ENCODE measurements at places on chromosomes 3 and 15.

DNA sequence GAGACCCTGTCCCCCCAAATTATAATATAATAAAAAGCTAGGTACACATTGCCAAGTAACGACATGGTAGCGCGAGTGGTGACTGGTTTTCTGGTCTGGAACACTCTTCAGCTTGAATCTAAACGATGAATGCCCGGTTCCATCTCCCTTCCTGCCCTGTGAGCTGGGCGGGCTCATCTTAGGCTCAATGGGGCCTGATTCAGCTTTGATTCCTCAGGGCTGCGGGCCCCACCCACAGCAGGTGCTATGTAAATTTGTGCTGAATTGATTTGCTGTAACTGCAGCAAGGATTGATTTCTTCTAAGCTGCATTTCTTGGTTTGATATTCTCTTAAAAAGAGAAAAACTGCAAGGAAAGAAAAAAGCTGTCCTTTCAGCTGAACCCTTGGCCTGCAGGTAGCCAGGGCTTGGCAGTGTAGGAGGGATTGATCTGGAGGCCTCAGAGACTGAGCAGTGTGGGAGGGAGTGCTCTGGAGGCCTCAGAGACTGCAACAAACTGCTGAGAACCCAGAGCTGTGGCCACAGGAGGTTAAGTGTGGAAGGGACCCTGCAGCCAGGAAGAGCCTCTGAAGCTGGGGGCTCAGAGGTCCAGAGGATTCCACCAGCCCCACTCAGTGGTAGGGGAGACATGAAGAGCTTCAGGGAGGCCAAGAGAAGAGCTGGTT, 231.6 kb downstream of the XXYLT1 start:
- DNase-seq, result no peak

DNA sequence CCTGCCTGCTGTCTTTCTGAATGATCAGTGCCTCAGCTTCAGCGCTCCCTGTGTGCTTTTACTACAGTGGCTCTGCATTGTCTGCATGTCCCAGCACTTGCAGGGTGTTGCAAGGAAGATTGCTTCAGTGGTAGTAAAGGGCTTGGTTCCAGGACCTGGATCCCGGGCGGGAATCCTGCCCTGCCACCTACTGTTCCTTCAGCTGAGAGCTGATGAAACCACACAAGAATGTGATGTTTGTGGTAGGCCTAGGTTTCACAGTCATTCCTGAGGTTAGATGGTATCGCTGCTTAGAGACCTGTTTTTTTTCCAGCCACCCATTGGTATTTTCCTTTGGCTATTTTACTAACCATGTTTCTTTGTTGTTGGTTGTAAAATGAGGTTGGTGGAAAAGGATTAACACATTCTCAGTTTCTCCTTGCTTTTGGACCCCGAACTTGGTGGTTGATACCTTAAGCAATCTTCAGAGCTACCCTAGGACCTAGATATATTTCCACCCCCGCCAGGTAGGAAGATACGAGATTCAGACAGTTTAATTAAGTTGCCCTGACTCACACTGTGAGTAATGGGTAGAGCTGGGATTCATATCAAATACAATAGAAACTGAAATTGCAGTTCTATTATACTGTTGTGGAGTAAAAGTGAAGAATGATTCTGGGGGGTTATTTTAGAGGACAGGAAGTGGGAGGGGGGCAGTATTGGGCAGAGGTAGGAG, 11.4 kb downstream of the GPR87 start:
- DNase-seq, result peak; percentile 38

- no peak for DNase-seq
Observed at GRCh38 chr3:160841455-160841854, 85.4 kb downstream of the PPM1L start.

DNA sequence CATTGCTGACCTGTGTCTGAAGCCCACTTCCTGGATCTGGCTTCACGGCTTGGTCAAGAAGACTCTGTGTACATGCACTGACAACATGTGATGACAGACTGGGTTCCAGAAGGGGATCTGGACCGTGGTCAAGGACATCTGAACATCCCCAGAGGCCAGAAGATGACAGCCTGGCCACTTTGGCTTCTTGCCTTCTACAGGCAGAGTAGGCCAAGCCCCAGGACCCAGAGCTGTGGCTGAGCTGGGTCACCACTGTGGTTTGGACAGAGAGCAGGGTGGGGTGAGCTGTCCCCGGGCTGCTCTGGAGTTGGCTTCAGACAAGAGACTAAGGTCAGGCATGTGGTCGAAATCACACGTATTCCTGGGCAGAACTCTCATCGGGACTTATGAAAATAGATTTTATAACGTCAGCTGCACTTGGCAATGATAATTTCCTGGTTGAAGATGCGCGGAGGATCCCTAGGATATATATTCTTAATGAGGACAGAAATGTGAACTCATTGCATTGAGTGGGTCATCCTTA, 114.1 kb upstream of the FRMD4B start:
- DNase-seq, result peak; percentile 69

GRCh38 chr3:14133188-14133800, 8.4 kb downstream of the TMEM43 start:
- no peak for DNase-seq

DNA sequence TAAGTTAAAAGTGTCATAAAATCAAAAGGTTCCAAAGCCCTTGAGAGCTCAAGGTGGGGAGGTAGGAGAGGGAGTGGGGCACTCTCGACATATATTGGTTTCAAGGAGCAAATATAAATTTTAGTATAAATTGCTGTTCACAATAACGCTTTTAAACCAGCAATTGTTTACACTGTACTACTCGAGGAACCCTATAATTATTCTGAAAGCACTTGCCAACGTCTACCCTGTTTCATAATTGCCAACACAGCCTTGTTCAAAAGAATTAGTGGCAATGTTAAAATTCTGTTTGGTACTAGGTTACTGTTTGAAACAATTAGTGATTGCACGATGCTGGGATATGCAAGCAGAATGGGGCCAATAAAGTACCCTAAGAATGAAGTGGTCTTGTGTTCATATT, 76.3 kb upstream of the ICE2 start:
- DNase-seq, result no peak

GRCh38 chr3:129425213-129425612, 3.2 kb downstream of the EFCAB12 start:
- DNase-seq, result no peak

DNA sequence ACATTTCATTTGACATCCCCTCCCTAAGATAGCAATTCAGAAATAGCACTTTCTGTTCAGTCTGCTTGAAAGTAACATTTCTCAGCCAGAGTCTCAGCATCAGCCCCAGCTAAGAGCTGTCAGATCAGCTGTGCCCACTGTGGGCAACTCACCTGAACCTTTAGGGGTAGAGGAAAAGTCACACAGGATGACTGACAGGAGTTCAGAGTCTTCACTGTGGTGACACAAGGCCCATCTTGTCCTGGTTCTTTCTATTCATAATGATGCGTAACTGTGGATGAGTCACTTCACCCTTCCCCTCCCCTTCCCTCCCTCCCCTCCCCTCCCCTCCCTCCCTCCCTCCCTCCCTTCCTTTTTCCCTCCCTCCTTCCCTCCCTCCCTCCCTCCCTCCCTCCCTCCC, 96.1 kb upstream of the RASGRP1 start:
- DNase-seq, result no peak

- DNase-seq, result no peak
Observed at GRCh38 chr3:136626493-136626892, 125.7 kb downstream of the STAG1 start.

GRCh38 chr3:65714134-65714533, 324.6 kb downstream of the MAGI1 start:
- no peak for DNase-seq

DNA sequence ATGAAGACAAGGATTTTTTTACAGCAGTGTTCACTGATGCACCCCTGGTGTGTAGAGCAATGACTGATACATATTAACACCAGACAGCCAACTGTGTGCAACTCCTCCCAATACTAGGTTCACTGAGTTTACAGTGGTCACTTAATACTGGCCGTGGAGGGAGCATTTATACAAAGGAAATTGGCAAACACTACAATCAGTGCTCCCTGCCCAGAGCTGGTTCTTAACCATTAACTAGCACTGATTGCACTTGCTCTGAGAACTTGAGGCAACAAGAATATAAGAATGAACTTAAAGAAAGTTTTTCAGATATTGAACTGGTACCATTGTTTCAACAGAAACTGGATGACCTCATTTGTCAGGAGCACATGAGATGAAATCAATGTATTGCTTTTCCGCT, 110.6 kb downstream of the MAGI1 start:
- DNase-seq, result no peak

GRCh38 chr15:97962263-97962662, 1.8 kb downstream of the ARRDC4 start:
- DNase-seq, result no peak

DNA sequence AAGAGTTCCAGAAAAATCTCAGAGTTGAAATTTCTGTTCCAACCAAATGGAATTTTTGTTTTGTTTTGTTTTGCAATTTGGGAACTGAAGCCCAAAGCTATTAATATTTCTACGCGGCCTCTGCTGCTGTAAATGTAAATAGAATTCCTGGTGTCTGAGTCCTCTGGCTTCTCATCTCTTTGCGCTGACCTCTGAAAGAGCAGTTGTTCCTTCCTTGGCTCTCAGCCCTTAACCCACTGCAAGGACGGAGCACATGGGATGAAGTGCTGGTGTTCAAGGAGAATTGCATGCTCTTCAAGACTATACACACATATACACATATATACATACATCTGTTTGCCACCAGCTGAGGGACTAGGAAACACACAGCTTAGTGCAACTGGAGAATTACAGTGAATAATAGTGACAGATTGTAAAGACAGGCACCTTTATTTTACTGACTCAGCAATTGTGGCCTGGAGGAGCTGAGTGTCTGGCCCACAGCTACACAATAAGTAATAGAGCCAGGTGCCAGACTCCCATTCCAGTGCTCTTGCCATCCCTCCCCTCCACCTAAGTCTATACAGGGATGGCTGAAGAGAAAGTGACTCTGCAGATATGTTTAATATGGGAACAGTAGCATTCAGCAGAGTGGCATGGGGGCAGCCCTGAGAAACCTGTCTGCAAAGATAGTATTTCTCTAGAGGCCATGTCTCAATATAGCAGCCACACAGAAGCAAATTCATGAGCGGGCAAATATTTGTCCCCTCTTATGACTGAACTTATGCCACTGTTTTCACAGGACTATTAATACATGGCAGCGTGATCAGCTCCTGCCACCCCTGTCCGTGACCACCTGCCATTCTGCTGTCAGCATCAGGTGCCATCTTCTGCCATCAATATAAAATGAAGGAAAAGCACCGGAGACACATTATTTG, 42.3 kb downstream of the NEK10 start:
- DNase-seq, result no peak

DNA sequence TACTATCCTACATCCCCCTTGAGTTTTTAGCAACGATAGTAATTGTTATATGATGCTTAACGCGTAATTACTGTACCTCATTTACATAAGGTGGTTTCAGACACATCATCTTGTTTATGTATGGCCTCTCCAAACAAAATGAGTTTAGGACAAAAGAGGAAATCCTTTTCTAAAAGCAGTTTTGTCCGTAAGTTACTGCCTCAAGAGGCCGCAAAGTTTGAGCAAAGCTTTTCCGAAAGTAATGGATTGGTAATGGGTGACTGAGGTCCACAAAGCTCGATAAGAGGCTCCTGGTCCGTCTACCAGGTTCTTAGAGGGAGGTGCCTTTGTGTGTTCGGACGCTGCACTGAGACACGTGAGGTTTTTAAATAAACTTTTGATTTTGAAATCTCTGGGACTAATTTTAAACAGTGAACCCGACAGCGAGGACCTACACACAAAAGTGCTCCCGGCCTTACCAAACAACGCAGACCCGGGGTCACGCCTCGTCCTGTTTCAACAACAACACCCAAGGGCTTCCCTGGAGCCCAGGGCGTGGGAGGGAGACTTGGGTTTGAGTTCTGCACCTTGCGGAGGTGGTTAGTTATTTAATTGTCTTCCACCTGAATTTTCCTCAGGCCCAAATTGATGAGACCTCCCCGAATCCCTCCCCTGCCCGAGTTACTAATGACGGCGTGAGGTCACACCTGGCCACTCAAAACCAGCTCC, 456 bp upstream of the C15orf61 start:
- DNase-seq, result no peak

- no peak for DNase-seq
Observed at GRCh38 chr3:48656841-48657281, 5.8 kb downstream of the CELSR3 start.

GRCh38 chr3:6680119-6680806, 180.7 kb upstream of the GRM7 start:
- DNase-seq, result no peak

GRCh38 chr15:97479957-97480356, 480.5 kb upstream of the ARRDC4 start:
- no peak for DNase-seq

DNA sequence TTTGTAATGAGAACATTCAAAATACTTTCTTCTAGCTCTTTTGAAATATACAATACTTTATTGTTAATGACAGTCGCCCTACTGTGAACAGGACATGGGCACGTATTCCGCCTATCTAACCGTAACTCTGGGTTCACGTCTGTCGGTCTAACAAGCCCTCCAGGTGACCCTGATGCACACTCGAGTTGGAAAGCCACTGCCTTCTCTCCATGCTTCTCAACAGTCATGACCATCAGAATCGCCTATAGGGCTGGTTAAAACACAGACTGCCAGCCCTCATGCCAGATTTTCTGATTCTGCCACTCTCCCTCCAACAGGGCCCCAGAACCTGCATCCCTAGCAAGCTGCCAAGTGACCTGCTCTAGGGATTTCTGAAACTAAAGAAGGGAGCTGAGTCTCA, 140.2 kb downstream of the FOXP1 start:
- no peak for DNase-seq

- DNase-seq, result peak; percentile 23
Observed at GRCh38 chr3:154119951-154120350, 1.2 kb upstream of the ARHGEF26 start.

GRCh38 chr3:180329187-180329586, 272.8 kb upstream of the TTC14 start:
- DNase-seq, result no peak

GRCh38 chr15:28890711-28891495, 5.1 kb downstream of the APBA2 start:
- no peak for DNase-seq

GRCh38 chr3:156981005-156981404, 154.9 kb downstream of the LEKR1 start:
- no peak for DNase-seq

DNA sequence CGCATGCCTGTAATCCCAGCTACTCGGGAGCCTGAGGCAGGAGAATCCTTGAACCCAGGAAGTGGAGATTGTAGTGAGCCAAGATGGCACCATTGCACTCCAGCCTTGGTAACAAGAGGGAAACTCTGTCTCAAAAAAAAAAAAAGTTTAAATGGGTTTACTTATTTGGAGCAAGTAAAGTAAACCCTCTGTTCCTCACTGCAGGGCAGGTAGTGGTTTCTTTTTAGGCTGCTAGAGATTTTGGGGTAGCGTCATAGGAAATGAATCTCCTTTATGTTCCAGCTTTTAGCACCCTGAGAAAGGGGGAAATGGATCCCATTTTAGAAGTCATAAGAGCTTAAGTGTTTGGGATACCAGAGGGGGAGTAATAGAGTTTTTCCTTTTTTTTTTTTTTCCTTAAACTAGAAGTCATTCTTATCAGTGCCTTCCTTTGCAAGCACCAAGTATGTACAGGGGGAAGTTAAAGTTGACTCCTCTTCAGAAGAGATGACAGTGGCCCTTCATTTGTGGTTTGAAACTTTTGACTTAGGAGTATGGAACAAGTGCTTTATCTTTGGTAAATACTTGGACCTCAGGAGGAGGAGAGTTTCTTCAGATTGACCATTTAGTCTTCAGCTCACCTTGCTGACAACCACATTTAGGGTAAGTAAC, 8.0 kb downstream of the PXK start:
- no peak for DNase-seq

- DNase-seq, result peak; percentile 83
Observed at GRCh38 chr3:108486941-108487340, 23.5 kb downstream of the MYH15 start.
